ENCODE measurements at places on chromosomes 4 and X.

DNA sequence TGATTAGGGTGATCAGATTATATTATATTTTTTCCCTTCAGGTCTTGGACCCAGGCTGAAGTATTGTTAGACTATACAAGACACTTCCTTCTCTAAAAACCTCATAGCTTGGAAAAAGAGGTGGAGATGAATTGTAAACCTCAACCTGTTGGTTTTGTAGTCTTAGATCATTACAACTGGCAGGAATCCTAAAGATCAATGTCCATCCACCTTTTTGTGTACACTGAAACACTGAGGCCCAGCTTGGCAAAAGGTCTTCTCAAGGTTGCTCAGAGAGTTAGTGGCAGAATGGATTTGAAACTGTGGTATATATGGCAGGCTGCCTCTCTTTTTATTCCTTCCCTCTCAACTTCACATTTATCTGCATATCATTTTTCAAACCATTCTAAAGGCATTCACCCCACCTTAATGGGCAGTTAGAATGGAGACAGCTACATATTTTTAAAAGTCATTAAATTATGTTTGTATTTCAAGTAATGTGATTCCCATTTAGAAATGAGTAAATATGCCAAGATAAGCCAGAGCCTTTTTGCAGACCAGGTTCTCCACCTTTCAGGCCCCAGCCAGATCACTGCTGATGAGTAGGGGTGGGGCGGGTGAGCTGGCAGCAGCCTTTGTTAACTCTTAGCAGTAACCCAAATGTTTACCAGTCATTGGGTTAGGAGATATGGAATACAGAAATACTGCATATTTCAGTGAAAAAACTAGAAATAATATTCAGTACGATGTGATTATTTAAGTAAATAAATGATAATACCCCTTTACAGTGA lies 243.2 kb upstream of the F9 start:
- DNase-seq = no peak

- DNase-seq = no peak
These were observed 872 bp upstream of the S100P start for GRCh38 chr4:6692806-6693205.

DNA sequence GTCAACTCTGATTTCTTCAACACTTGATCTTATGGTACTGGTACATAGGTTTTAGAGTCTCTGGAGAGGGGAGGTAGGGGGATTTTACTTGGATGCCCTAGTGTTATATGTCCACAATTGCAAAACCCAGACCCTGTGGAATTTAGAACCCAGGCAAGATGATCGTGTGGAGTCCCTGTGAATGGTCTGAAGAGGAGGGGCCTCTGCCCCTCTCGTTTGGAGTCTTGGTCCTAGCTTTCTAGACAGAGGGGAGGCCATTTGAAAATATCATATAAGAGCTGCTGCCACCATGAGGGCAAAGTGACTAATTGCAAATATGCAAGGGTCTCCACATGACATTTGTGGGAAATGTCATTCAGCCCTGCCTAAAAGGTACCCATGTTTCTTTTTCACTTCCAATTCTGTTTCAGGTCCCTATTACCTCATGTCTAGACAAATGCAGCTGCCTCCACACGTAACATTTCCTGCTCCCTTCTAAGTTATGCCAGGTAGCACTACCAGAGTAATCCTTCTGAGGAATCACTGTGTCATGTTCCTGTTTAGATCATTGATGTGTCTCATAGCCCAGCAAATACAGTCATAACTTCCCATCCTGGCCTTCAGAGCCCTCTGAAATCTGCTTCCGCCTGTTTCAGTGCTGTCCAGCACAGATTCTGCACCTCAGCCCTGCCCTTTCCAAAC lies 126.8 kb downstream of the KLHL8 start:
- DNase-seq = peak; percentile 69

GRCh38 chrX:129786210-129786651 lies 6.5 kb downstream of the SASH3 start:
- no peak for DNase-seq

DNA sequence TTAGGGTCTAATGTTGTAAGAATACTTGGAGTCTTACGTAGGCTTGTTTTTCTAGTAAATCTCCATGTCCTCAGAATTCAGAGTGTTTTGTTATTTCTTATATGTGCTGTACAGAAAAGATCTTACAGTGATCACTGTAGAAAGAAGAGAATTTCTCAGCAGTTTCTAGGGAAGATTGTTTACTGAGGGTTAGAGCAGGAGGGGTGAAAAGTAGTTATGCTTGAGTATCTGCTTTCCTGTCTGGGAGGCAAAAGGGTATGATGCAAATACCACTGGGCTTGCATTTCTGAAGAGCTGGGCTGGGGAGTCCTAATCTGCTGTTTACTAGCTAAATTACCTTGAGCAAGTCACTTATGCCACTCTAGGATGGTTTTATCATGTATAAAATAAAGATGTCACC lies 78.2 kb downstream of the BEND4 start:
- DNase-seq = no peak

- peak; percentile 31 for DNase-seq
These were observed at the start of gene PLXNA3 for GRCh38 chrX:154458116-154458953. Gene PLXNA3 (plus strand): TSS chrX:154458281. CDS start chrX:154460184, 1,903 bp downstream.

GRCh38 chr4:16150716-16151115 lies 66.9 kb upstream of the PROM1 start:
- DNase-seq = no peak

GRCh38 chrX:75107863-75108509 lies 48.1 kb downstream of the ABCB7 start:
- DNase-seq = no peak

- no peak for DNase-seq
These were observed 137.9 kb downstream of the INPP4B start for GRCh38 chr4:142708231-142708630.

DNA sequence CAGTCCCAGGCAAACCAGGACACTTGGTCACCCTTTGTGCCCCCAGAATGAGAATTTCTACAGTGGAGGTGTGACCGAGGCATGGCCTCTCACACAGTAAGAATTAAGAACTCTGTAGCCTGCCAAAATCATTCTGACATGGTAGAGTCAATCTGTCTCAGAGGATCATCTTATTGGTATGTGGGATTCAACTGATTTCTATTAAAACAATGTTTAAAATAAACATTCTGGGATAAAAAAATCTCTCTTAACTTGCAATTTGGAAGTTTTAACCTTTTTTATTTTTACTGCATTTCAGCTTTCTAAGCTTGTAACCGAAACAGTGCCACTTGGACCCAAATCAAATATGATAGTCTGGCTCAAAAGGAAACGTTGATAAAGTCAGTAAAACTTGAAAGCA lies 165.4 kb upstream of the LDB2 start:
- DNase-seq = no peak

- no peak for DNase-seq
These were observed 330.3 kb downstream of the TRAM1L1 start for GRCh38 chr4:116755051-116755450.

DNA sequence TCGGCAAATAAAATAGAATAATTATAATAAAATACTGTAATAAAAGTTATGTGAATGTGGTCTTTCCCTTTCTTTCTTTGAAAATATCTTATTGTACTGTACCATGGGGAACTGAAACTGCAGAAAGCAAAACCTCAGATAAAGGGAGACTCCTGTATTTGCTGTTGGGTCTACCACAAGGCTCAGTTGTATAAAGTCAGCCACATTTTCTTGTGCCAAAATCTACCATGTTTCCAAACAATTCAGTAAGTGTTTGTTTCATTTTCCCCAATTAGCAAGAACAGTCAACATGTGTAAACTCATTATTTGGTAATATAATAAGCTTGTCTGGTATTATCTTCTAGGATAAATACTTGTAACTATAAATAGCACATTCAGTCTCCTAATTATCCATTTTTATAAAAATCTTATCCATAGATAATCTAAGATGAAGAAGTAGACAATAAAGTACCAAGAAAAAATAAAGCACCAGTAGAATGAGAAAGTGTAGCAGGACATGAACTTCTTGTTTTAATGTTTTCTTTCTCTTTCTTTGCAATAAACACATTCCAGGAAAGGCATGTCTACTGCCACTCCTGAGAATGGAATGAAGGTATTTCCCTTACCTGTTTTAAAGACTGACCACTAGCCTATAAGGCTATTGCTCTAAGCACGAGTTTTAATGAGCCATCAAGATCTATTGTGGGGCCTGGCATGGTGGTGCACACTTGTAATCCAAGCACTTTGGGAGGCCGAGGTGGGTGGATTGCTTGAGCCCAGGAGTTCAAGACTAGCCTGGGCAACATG lies 15.0 kb upstream of the OTUD4 start:
- DNase-seq = no peak

DNA sequence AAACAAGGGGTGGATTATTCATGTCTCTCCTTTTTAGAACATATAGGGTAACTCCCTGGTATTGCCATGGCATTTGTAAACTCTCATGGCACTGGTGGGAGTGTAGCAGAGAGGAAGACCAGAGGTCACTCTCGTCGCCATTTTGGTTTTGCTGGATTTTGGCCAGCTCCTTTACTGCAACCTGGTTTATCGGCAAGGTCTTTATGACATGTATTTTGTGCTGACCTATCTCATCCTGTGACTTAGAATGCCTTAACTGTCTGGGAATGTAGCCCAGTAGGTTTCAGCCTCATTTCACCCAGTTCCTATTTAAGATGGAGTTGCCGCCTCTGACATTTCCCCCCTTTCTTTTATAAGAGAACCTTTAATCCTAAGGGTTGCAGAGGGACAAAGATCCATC lies 45.8 kb downstream of the MGST2 start:
- DNase-seq = no peak

GRCh38 chr4:7050481-7051143 lies 7.4 kb downstream of the TADA2B start:
- no peak for DNase-seq

DNA sequence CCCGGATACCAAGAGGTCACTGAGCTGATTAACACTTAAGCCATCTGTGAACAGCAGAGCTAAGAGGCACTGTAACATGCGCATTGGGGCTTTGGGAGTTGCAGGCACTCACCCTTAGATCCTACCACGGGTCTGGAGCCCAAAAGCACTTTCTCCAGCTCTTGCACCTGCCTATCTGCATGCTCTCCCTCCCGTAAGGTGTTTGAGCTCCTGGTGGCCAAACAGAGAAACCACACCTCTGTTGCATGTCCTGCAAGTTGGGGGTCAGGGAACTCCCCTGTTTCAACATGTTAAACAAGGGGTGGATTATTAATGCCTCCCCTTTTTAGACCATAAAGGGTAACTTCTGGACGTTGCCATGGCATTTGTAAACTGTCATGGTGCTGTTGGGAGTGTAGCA lies 49.8 kb downstream of the GYPA start:
- DNase-seq = no peak

DNA sequence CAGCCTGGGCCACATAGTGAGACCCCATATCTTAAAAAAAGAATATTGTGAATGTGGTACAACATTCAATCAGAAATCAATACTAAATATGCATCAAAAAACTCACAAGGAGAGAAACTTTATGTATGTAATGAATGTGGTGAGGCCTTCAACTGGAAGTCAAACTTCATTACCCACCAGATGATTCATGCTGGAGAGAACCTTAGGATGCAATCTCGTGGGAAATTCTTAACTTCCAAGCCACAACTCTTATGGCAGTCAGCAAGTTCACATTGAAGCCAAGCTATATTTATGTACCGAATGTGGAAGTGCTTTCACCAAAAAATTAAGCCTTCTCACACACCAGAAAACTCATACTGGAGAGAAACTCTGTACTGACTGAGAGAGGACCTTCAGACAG lies 84.5 kb upstream of the UXT start:
- no peak for DNase-seq

- no peak for DNase-seq
These were observed 18.0 kb downstream of the LYAR start for GRCh38 chr4:4271912-4272311.

- no peak for DNase-seq
These were observed 1257.8 kb downstream of the RPA4 start for GRCh38 chrX:98141466-98141865.

GRCh38 chr4:53197772-53198142 lies 168.1 kb downstream of the SCFD2 start:
- no peak for DNase-seq

- DNase-seq = no peak
These were observed 145.8 kb upstream of the HCCS start for GRCh38 chrX:10965174-10965798.

DNA sequence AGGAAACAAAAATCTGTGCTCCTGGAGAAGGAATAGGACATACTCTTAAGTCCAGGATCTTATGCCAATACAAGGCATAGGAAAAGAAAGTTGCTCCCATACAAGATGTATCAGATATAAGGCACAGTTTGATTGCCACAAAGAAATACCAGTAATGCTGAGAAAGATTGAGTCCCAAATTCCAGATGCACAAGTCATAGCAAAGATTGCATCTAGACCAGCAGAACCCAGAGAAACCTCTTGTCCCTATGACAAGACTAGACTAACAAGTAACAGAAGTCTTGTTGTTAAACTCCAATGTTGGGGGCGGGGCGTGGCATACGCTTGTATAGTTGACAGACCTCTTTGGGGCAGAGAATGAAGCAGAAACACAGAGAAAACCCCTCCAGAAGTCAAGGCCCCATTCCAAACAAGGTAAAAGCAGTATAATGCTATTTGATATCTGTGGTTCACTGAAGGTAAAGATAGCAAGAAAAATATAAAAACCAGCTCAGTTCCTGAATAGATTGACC lies 671.5 kb upstream of the GRIA3 start:
- no peak for DNase-seq

GRCh38 chr4:126530996-126531585 lies 1101.7 kb upstream of the INTU start:
- no peak for DNase-seq

- DNase-seq = no peak
These were observed 476.5 kb downstream of the NKX6-1 start for GRCh38 chr4:84022564-84022963.

DNA sequence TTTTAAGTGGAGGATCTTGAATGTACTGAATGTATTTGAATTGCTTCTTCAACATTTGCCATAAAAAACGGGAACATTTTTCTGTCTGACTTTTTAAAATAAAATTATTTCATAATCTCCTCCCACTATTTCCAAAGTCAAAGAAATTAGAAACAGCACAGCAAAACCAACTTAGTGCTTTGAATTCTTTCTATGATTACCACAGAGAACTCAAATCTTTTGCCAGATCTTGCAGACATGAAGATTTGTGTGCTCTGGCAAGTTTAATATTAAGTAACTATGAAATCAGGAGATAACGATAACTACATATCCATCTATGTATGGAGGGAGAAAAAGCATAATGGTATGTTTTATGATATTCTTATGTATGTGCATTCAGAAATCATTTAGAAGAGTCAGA lies 982.2 kb downstream of the PCDH7 start:
- no peak for DNase-seq

- DNase-seq = no peak
These were observed 45.7 kb downstream of the AFM start for GRCh38 chr4:73527196-73527595.

DNA sequence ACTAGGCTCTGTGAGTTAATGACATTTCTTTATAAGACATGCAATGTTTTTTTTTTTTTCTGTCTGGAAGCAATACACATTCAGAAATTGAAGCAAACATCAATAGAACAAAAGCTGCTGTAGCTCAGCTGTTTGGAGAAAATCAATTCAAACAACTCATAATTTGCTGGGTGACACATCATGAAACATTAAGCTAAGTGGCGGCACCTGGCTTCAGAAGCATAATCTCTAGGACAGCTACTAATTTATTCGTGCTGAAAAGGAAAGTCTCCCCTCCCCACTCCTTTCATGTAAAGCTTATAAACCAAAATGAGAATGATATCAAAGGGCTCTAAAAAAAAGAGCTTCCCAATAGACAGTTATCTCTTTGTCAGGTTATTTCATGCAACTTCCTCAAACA lies 73.9 kb downstream of the LUZP4 start:
- DNase-seq = no peak

GRCh38 chr4:20431543-20431951 lies 179.8 kb downstream of the SLIT2 start:
- DNase-seq = peak; percentile 31

Measured in retina (tissue), 1 donor.